ENCODE measurements at places on chromosomes 11 and 22.

GRCh38 chr11:22216940-22217339, 24.1 kb downstream of the ANO5 start:
- H3K4me3 ChIP-seq = no peak overlapping the region
- H3K27me3 ChIP-seq = no peaks in the 10 kb centered on the region
- H3K27ac ChIP-seq = no peak overlapping the region
- no peaks in the 10 kb centered on the region for H3K4me1 ChIP-seq

DNA sequence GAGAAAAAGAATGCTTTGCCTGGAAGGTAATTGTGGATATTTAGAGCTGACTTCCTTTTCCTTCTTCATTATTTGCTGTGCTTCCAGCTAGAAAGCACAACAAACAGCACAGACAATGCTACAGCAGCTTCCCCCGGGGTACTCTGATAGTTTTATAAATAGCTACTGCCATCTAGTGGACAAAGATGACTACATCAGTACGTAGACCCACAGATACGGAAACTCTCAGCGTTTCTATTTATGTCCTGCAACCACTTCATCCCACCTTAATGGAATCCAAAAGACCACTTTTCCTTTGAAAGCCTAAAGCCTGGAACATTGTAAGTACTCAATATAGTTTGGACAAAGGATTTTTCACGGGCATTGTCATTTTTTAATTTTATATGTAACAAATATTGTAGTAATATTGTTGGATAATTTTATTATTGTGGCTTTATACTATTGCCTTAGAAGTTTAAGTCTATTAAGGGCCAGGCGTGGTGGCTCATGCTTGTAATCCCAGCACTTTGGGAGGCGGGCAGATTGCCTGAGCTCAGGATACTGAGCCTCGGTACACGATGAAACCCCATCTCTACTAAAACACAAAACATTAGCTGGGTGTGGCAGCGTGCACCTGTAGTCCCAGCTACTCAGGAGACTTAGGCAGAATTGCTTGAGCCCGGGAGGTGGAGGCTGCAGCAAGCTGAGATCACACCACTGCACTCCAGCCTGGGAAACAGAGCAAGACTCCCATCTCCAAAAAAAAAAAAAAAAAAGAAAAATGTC, 7.5 kb downstream of the HSPA8 start:
- no peak overlapping the region for H3K27ac ChIP-seq
- H3K4me3 ChIP-seq = no peak overlapping the region
- H3K36me3 ChIP-seq = peaks cover 52% of the 10 kb centered on the region
- no peak for DNase-seq

GRCh38 chr11:130839981-130840666, 76.2 kb downstream of the SNX19 start:
- H3K27ac ChIP-seq = no peak overlapping the region
- no peaks in the 10 kb centered on the region for H3K4me1 ChIP-seq
- H3K27me3 ChIP-seq = peaks cover 20% of the 10 kb centered on the region

DNA sequence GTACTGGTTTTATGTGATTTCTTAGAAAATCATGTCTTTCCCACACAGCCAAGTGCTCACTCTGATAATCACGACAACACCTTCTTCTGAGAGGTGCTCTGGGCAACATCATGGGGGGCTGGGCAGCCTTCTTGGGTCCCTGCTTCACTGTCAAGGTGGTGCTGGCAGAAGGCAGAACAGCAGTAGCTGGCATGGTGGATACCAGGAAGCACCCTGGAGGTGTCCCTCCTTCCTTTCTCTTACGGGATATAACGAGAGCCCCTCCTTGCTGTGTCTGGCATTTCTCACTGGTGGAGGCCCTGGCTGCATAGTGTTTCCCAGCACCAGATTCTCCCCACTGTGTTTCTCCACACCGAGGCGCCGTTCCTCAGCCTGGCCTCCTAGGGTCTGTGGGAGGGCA, 60.9 kb downstream of the SCN3B start:
- H3K4me3 ChIP-seq = no peak overlapping the region
- no peak overlapping the region for H3K27ac ChIP-seq
- no peak for DNase-seq
- no peaks in the 10 kb centered on the region for H3K27me3 ChIP-seq
- H3K4me1 ChIP-seq = no peaks in the 10 kb centered on the region
- H3K36me3 ChIP-seq = peaks cover 17% of the 10 kb centered on the region

GRCh38 chr22:29772170-29772641, 5.0 kb downstream of the UQCR10 start:
- no peak overlapping the region for H3K4me3 ChIP-seq
- no peaks in the 10 kb centered on the region for H3K27me3 ChIP-seq
- peaks cover 22% of the 10 kb centered on the region for H3K36me3 ChIP-seq

- H3K4me3 ChIP-seq = no peak overlapping the region
- H3K27me3 ChIP-seq = no peaks in the 10 kb centered on the region
- no peaks in the 10 kb centered on the region for H3K36me3 ChIP-seq
- H3K4me1 ChIP-seq = no peaks in the 10 kb centered on the region
- DNase-seq = no peak
These were observed 69.6 kb upstream of the PITPNB start for GRCh38 chr22:27988704-27989103.

GRCh38 chr11:67463680-67464410, 5.2 kb downstream of the TMEM134 start:
- peak overlapping the region; percentile 88 for H3K4me3 ChIP-seq
- peaks cover 4% of the 10 kb centered on the region for H3K36me3 ChIP-seq
- DNase-seq = no peak
- H3K27ac ChIP-seq = peak overlapping the region; percentile 89
- H3K4me1 ChIP-seq = peaks cover 34% of the 10 kb centered on the region

DNA sequence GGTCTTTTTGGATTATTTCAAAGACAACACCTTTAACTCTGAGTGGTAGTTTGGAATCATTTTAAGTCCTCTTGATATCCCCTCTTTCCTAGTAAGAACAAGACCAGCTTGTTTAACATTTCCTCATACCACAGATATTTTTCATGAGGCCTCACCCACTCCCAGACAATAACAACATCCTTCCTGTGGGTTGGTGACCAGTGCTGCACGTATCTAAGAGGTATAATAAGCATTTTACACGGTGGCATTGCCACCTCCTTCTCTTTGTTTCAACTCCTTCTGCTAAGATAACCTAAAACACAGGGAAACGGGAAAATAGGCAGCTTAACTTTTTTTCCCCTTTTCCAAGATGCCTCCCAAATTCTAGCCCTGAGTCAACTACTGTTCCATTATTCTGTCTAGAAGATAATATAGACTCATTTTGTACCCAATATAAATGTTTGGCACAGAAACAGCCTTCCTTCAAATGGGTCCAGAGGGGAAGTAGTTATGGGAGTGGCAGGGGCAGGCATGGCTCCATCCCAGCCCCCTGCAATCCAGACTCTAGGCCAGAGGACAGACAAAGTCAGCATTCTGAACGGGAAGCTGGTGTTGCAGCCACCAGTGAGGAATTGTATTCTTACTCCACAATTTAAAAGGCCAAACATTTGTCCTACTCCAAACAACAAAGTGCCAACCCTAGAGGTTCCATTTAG, 28.5 kb downstream of the MAML2 start:
- no peak for DNase-seq
- peaks cover 34% of the 10 kb centered on the region for H3K36me3 ChIP-seq
- H3K4me1 ChIP-seq = peaks cover 48% of the 10 kb centered on the region
- peak overlapping the region; percentile 60 for H3K4me3 ChIP-seq
- H3K27me3 ChIP-seq = no peaks in the 10 kb centered on the region

GRCh38 chr11:64366751-64367150, 7.8 kb downstream of the RPS6KA4 start:
- no peaks in the 10 kb centered on the region for H3K27me3 ChIP-seq
- no peak overlapping the region for H3K4me3 ChIP-seq
- H3K4me1 ChIP-seq = peaks cover 2% of the 10 kb centered on the region
- no peak for DNase-seq
- H3K27ac ChIP-seq = no peak overlapping the region

DNA sequence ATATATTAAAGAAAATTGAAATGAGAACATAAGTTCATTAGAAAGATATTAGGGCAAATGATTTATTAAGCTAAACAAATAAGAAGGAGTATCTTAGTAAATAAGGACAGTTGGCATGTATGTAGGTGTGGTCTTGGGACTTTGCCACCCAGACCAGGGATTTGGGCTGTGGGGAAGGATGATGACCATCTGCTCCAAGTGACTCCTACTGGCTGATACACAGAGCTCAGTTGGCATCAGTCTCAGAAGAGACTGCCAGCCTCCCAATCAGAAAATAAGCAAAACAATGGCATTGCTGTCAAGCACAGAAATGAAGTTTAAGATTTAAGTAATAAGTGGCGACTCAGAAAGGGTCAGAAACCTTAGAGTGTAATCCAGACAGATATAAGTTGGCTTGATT, 49.5 kb downstream of the PAX6 start:
- H3K4me1 ChIP-seq = no peaks in the 10 kb centered on the region
- no peak overlapping the region for H3K4me3 ChIP-seq
- H3K36me3 ChIP-seq = no peaks in the 10 kb centered on the region
- no peaks in the 10 kb centered on the region for H3K27me3 ChIP-seq

DNA sequence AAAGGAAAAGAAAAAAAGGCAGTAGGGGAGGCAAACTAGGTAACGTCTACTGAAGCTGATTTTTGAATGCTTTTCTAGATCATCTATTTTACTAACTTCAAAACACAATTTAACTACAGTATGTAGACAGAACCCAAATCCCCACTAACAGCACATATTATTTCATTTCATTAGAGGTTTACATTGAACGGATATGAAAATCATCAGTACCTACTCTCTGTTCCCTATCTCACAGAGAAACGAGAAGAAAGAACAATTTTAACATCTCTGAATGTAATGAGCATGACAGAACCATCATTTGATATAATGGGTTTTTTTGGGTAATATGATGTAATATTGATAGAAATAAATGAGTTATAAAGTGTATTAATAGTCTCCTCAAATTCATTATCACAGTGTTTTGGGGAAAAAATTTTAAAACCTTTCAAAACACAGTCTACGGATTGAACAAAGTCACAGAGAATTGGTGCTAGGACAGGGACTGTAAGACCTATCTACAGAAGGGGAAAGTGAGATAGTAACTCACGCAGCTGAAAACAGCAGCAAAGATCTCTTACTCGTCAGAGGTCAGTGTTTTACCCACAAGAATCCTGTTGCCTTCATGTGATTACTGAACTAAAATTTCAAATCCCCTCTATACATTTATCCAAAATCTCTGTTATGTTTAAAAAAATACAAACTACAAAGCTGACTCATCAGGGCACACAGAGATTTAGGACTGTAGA, 77.3 kb downstream of the ZBTB44 start:
- H3K27me3 ChIP-seq = no peaks in the 10 kb centered on the region
- H3K27ac ChIP-seq = no peak overlapping the region
- H3K36me3 ChIP-seq = peaks cover 28% of the 10 kb centered on the region
- DNase-seq = no peak
- H3K4me1 ChIP-seq = peaks cover 7% of the 10 kb centered on the region

DNA sequence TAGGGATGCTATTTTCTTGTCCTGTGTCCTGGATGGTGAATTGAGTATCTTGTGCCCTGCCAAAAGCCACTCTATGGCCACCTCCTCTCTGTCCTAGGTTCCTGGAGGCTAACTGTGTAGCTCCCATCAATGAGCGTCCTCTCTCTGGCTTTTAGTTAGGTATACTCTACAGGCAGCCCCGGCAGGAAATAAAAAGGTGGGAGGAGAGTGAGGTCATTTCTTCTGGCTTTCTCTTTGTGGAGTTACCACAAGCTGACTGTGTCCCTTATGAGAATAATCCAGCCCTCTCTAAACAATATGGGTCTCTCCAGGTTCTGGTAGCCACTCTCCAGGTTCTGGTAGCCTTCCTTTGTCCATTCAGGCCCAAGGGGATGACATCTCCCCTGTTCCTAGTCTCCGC, 11.7 kb upstream of the ASPHD2 start:
- H3K27ac ChIP-seq = no peak overlapping the region
- no peak overlapping the region for H3K4me3 ChIP-seq
- H3K27me3 ChIP-seq = peaks cover 26% of the 10 kb centered on the region

DNA sequence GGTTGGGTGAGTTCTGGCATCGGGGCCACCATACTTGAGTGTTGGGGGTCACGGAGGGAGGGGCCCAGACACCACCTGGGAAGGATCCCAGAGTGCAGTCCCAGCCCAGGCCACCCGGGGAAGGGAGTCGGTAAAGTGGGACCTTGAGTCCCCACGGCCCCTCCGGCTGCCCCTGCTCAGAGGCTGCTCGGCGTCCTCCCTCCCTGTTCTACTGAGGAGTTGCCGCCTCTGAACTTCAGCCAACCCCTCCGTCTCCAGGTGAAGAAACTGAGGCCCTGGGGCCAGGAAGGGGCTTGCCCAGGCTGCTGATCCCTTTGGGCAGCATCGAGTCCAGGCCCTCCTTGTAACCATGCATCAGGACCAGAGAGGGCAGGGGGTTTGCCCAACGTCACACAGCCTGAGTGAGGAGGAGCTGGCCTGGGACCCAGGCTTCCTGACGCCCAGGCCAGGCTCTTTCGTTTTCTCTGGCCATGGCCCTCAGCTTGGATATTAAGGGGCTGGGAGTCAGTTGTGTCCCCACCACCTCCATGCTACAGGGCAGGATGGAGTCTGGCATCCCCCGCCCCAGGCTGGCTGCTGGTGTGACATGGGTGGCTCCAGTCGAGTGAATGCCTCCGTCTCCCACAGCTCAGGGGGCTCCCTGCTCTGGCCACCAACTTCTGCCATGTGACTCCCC, 1.3 kb downstream of the PARVG start:
- no peak for DNase-seq
- peaks cover 16% of the 10 kb centered on the region for H3K4me1 ChIP-seq
- peak overlapping the region; percentile 88 for H3K27ac ChIP-seq
- H3K27me3 ChIP-seq = peaks cover 6% of the 10 kb centered on the region
- peaks cover 23% of the 10 kb centered on the region for H3K36me3 ChIP-seq
- peak overlapping the region; percentile 83 for H3K4me3 ChIP-seq

- no peak for DNase-seq
- H3K36me3 ChIP-seq = peaks cover 10% of the 10 kb centered on the region
- no peak overlapping the region for H3K4me3 ChIP-seq
- H3K27ac ChIP-seq = no peak overlapping the region
These were observed 3.4 kb upstream of the RBM4B start for GRCh38 chr11:66680966-66681645.

GRCh38 chr11:112518371-112518770, 257.7 kb upstream of the PLET1 start:
- peaks cover 7% of the 10 kb centered on the region for H3K4me1 ChIP-seq
- H3K27me3 ChIP-seq = peaks cover 6% of the 10 kb centered on the region
- H3K36me3 ChIP-seq = no peaks in the 10 kb centered on the region

- no peak overlapping the region for H3K4me3 ChIP-seq
- no peaks in the 10 kb centered on the region for H3K4me1 ChIP-seq
- no peaks in the 10 kb centered on the region for H3K36me3 ChIP-seq
- no peak overlapping the region for H3K27ac ChIP-seq
- DNase-seq = no peak
- no peaks in the 10 kb centered on the region for H3K27me3 ChIP-seq
These were observed 269.1 kb downstream of the TBC1D22A start for GRCh38 chr22:47031628-47031915.

- peaks cover 13% of the 10 kb centered on the region for H3K27me3 ChIP-seq
- H3K4me3 ChIP-seq = no peak overlapping the region
- no peak for DNase-seq
- no peaks in the 10 kb centered on the region for H3K4me1 ChIP-seq
- no peaks in the 10 kb centered on the region for H3K36me3 ChIP-seq
These were observed 86.9 kb downstream of the CACNG2 start for GRCh38 chr22:36616682-36617081.

DNA sequence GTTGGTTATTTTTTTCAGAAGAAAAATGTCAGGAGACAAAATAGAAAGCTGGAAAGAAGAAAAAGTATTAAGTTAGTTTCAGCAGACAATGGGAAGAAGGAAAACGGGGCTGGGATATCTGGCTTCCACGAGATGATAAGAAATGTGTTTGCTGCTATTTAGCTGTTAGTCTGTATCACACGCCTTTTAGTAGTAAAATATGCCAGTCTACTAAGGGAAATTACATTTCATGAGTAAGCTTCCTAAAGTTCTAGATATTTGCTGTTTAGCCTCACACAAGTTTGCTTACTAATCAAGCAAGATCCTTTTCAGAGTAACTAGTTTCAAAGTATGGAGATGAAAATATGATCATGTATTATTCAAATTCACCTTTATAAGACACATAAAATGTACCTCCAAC, 1.5 kb downstream of the OR51B4 start:
- no peak overlapping the region for H3K27ac ChIP-seq
- H3K36me3 ChIP-seq = no peaks in the 10 kb centered on the region
- H3K4me3 ChIP-seq = no peak overlapping the region
- H3K4me1 ChIP-seq = no peaks in the 10 kb centered on the region

All from T-helper 2 cell treated with Interferon-gamma antibody and Interleukin-4, amounts not matched to agents 5 μg/mL and 100 μg/mL, for 36 hours (primary cell).